DND-41 (cell line): ENCODE measurements at places on chromosomes 3 and 15.
A peak's percentile ranks its signal among the peaks of the same experiment; 100 is the strongest.

DNA sequence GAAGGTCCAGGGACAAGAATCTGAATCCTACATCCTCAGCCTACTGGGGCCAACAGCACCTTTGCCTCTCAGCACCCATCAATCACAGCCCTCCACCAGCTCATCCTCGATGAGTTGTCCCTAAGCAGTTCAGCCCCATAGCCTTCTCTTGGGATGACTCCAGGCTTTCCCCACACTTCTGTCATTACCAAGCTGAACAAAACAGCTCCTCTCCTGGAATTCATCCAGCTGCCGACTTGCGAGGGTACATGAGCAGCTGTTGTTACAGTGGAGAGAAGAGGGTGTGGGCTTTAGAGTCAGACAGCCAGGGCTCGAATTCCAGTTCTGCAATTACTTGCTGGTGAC is 69.0 kb upstream of the THBS1 start:
- no peak for DNase-seq

GRCh38 chr3:133440652-133441051 is 40.8 kb downstream of the BFSP2 start:
- no peak for DNase-seq

DNA sequence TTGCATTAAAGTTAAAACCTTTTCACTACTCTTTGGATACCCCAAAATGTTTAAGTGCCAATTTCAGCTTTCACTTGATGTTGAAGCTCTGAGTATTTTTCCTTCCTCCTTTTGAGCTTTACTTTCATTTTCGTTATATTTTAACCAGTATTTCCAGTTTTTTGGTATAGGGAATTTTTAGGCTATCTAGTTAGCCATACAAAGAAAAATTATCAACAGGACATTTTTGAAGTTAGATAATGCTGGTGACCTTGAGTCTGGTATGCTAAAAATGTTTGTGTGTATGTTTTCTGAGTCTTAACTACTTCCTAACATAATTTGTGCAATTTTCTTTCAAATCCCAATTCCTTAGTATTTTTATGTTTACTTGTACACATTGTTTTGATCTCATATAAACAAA is 284.8 kb downstream of the OTOL1 start:
- no peak for DNase-seq

- DNase-seq = no peak
These were observed 113.4 kb upstream of the LRRFIP2 start for GRCh38 chr3:37287776-37288175.

GRCh38 chr3:111956995-111957734 is 21.7 kb upstream of the ABHD10 start:
- DNase-seq = no peak

- no peak for DNase-seq
These were observed 143.2 kb downstream of the FAM43A start for GRCh38 chr3:194828926-194829325.

- DNase-seq = no peak
These were observed 606.4 kb upstream of the GRM7 start for GRCh38 chr3:6254490-6254889.

- no peak for DNase-seq
These were observed 153.2 kb downstream of the WNT5A start for GRCh38 chr3:55333923-55334322.

GRCh38 chr3:34268032-34268709 is 469.7 kb downstream of the PDCD6IP start:
- no peak for DNase-seq

- no peak for DNase-seq
These were observed 84.0 kb downstream of the DIPK2A start for GRCh38 chr3:144055604-144056003.

DNA sequence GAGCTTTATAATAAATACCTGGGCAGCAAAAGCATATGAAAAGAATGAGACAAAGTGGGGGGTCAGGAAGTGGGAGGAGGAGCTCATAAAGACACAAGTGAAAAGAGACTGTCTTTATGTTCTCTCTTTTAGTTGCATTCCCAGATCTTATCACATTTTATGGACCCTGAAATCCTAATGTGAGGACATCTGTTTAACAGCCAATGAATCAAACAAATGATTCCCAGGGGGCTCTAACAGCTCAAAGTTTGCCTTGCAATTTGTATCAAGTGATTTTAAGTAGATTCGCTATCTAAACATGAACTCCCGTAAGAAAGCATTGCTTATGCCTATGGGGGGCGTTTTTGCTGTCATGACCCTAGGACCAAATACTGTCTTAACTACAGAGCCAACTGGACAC is 332.3 kb upstream of the CNTN4 start:
- no peak for DNase-seq

DNA sequence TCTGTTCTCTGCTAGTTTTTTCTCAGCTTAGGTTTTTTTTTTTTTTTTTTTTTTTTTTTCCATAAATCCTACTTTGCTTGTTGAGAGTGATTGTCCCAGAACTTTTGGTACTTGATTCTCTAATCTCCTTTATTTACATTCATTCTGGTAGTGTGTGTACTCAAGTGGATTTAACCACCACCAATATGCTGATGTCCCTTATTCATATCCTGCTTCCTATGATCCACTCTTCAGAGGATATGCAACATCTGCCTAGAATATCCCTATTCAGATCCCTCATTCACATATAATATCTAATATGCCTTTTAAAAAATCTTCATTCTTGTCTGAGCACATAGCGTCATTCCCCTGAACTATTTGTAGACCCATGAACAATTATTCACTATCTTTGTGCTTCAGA is 342.9 kb downstream of the VGLL3 start:
- no peak for DNase-seq

DNA sequence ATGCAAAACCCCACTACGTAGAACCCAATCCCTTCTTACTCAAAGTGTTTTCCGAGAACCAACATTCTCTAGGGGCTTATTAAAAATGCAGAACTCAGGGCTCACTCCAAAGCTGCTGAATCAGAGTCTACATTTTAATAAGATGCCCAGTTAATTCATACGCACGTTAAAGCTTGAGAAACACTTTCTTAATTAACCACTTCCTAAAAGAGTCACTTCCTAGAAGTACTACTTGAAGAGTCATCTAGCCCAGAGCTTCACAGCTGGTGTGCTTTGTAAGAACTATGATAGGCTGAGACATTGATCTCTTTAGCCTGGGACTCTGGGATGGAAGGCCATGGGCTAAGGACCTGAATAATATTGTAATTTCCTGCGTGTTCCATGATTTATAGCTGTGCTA is 9.0 kb downstream of the COL6A5 start:
- DNase-seq = no peak

- no peak for DNase-seq
These were observed 38.6 kb upstream of the SPSB4 start for GRCh38 chr3:141012571-141012970.

GRCh38 chr3:45573591-45573990 is 21.0 kb upstream of the LIMD1 start:
- no peak for DNase-seq

DNA sequence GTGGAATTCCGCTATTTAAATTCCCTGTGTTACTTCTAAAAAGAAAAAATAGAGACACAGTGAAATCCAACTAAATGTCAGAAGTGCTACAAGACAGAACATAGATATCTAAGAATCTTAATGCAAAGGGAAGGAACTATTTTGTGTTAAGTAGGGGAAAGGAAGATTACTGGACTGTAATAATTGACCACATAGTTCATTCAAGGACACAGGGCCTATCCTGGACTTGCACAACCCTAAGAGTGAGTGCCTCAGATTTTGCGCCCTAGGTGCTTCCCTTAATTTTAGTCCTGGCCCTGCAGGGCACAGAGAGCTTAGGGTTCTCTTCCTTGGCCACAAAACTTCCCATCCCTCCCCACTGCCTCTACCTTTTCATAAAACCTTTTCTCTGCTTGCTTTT is 3.5 kb upstream of the IL20RB start:
- no peak for DNase-seq

DNA sequence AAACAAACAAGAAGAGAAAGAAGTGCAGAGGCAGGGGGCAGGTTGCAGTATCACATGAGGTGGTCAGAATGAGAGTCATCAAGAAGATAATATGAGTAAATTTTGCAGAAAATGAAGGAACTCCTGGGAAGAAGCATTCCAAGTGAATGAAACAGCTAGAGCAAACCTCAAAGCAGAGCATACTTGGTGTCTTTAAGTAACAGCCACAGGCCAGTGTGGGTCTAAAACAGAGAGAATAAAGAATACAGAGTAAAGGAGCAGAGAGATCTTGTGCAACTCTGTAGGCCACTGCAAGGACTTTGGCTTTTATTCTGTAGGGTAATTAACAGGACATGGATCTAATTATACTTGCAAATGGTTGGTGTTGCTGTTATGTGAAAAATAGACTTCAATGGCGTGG is 81.3 kb downstream of the STAC start:
- DNase-seq = no peak

DNA sequence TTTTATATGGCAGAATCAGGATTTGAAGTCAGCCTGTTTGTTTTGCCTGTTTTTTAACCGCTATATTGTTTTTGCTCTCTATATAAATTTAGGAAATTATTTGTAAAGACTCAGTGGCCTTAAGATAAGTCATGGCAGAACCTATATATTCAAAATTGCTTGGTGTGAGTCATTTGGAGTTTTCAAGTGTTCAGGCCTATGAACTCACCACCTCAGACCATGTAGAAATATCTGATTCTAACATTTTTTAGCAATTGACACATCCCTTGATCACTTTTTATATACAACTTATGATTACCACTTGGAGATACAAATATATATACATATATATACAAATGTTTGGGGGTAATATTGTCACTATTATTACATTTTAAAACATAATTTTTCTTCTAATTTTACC is 95.7 kb downstream of the VGLL3 start:
- no peak for DNase-seq

GRCh38 chr3:10192953-10193691 is 28.4 kb downstream of the IRAK2 start:
- DNase-seq = peak; percentile 40

DNA sequence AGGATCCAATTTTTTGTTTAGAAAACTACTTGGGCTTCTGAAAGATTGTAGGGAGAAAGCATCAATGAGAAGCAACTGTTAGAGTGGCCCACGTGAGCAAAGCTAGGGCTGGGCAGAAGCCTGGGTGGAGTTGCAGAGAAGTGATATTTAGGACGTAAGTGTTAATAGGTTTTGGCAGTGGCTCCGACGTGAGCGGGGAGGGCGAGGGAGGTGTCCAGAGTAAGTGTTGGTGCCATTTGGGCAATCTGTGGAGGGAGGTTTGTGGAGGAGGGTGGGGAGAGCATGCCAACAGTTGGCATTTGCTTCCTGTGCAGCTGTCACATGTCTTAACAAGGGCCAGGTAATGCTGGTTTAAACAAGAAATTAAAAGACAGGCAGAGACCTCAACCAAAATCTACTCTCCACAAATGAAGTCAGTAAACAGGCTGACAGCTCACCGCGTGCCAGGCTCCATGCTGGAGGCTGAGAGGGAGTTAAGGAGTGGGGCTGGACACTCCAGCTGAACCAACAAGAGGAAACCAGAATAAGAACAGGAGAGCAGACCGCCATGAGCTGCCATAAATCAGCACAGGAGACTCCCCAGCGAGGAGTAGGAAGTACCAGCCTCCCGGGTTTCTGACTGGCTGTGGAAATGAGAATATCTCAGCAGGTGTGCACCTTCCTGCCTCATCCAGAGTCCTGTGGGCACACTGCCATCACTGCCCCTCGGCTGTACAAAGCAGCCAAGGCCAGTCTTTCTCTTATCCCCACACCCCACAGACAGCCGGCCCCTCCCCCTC is 232.6 kb downstream of the ABHD5 start:
- no peak for DNase-seq

GRCh38 chr15:72866866-72867616 is 83.5 kb upstream of the ADPGK start:
- DNase-seq = no peak

GRCh38 chr15:25736461-25736860 is 126.7 kb downstream of the ATP10A start:
- DNase-seq = no peak

DNA sequence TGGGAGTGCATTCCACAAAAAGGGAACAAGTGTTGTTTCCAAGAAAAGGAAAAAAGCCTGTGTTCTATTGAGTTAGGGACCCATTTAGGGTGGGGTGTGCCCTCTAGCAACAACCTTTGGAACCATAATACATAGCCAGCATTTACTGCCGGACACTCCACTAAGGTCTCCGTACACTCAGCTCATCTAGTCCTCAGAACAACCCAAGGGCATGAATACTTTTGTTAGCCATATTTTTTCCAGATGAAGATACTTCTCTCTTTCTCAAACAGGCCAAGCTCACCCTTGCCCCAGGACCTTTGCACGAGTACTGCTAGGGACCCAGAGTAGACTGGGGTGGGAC is 46.2 kb downstream of the GLDN start:
- no peak for DNase-seq

- DNase-seq = no peak
These were observed 10.2 kb downstream of the CPN2 start for GRCh38 chr3:194340757-194341400.

DNA sequence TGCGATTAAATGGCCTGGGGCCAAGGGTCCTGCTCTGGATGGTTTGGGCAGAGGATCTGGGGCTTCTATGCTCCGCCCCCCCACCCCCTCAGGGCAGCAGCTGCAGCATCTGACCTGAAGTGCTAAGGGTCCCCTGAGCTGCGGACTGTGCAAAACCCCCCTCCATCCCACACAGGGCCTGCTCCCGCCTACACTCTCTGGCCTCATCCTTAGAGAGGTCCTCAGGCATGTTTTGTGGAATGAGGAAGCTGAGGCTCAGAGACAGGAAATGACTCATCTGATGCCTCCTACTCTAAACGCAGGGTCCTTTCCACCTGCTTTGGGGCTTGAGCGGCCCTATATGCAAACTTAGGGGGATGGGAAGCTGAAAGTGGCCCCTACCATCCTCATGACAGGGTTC is 59.5 kb upstream of the CTSH start:
- DNase-seq = peak; percentile 65

DNA sequence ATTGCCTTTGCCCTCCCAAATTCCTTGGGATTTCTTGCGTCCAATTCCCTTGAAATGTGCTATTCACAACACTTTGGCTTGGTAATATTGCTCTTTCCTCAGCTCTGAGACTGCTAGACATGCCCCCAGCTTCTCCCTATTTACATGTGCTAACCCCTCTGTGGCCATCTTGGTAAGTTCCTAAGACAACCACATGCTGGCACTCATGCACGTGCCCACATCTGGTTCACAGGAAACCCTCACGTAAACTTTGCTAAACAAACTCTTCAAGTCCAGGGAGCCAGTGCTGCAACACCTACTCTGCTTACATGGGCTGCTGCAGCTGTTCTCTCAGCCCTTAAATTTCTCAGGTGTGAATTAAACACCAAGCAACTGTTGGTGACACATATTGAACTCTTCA is 121.8 kb downstream of the ADAMTSL3 start:
- DNase-seq = no peak

- no peak for DNase-seq
These were observed 628.3 kb downstream of the ROBO1 start for GRCh38 chr3:79139395-79140068.

- no peak for DNase-seq
These were observed 47.4 kb upstream of the MANF start for GRCh38 chr3:51337666-51338065.

DNA sequence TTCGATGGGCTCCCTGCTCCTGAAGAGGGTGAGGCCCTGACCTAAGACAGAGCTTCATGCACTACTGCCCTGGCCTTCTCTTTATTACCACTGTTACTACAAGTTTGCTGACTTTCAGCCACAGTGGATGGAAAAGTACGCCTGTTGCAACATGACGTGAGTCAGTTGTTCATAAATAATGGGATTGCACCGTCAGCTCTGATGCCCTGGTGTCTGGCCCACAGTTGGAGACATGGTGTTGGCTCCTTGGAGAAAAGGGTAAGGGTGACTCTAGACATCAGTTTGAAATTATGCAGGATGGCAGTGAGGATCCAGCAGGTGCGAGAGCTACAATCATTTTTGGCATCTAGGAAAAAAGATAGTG is 5.5 kb downstream of the PAQR5 start:
- DNase-seq = no peak
